HCEC 1CT (cell line): ENCODE measurements at places on chromosomes 5 and 9.

DNA sequence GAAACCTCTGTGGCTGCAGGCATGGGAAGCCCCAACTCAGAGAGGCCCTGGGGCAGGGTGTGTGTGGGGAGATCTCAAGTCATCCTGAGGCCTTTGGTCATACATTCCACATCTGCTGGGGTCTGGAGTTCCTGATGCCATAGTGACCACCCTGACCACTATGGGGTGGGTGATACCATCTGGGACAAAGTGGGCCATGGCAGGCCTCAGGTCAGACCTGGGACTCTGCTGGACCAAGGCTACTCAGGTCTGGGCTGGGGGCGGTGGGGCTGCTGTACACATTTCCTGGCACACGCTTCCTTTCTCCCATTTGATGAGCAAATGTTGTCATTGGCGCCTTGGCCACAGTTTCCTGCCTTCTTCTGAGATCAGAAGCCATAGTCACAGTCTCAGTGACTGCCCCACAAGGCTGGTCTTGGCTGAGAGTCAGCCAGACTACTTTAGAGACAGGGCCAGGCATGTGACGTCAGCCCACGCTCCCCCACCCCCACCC is 15.1 kb upstream of the ACSL6 start:
- no peak for DNase-seq

GRCh38 chr9:21455320-21455719 is 15.1 kb downstream of the IFNA1 start:
- peak; percentile 58 for DNase-seq

- DNase-seq, result no peak
Measured at GRCh38 chr9:110707419-110707818, 38.8 kb downstream of the MUSK start.

DNA sequence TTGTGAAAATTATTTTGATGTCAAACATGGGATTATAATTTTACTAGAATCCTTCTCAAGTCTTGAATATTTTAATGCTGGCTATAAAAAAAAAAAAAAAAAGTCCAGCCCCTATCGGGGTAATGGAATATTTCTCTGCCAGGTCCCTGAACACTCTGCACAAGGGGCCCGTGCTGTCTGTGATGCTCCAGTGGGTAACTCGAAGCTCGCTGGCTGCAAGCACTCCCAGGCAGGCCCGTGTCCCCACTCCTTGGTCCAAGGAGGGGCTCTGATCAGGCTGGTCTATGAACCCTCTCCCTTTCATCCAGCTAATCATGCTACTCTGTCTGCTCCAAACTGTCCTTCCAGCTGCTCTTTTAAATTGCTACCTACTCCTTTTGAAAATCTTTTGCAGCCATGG is 180.8 kb downstream of the GAPVD1 start:
- no peak for DNase-seq

GRCh38 chr5:26026044-26026443 is 1012.3 kb downstream of the CDH9 start:
- DNase-seq, result no peak

- no peak for DNase-seq
Measured at GRCh38 chr9:93096131-93096802, at the start of gene CARD19. Gene CARD19 (plus strand): TSS chr9:93096217. CDS start chr9:93096346, 129 bp downstream.

DNA sequence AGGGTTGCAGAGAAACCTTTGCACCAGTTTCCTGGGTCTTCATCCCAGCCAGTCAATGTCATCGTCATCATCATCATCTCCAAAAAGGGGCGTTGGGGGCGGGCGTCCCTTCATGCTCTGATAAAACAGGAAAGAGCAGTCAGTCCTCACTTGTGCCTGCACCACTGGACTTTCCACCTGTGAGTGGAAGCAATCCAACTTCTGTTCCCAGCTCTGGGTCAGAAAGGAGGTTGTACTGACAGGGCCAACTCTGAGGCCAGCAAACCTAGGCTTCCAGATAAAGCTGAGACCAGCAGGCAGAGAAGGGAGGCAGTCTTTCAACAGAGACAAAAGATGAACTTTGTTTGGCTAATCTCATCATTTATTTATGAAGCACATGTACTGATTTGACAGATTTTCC is 15.2 kb downstream of the SLC31A2 start:
- no peak for DNase-seq

DNA sequence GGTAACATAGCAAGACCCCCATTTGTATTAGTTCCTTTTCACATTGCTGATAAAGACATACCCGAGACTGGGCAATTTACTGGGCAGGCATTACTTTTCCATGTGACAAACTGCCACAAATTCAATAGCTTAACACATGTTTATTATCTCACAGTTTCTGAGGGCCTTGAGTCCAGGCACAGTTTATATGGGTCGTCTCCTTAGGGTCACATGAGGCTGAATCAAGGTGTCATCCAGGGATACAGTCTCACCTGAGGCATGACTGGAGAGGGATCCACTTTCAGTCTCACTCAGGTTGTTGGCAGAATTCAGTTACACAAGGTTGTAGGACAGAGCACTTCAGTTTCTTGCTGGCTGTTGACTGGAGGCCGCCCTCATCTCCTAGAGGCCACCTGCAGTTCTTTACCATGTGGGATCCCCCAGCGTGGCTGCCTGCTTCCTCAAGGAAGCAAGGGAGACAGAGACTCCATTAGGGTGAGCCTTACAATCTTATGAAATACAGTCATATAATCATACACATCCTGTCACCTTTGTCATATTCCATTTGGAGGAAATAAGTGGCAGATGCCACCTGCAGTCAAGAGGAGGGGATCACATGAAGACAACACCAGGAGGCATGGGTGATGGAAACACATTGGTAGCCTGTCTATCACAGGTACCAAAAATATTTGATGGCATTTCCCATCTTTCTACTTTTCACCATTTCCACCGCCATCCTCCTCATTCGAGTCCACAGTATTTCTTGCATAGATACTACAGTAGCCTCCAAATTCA is 15.1 kb upstream of the ERAP1 start:
- DNase-seq, result no peak

DNA sequence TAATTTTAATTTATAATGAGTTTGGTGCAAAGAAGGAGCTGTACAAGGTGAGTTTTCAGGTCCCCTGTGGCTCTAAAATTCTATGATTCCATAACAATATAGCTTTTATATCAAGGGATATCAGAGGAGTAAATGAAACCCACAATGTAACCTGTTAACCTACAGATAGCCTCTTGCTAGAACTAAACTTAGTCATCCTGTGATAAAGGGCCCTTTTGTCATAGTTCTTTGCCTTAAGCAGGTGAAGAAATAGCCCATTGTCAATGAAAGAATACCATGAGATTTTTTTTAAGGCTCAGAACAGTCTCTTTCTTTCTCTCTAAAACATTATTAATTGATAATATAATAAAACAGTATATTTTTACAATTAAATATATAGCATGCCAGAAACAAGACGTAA is 127.8 kb downstream of the NFIB start:
- DNase-seq, result no peak

GRCh38 chr9:755454-756381 is 85.8 kb upstream of the DMRT1 start:
- peak; percentile 96 for DNase-seq

GRCh38 chr5:66742083-66742895 is 146.1 kb downstream of the MAST4 start:
- DNase-seq, result peak; percentile 23
